ENCODE measurements at places on chromosomes 4 and X. TPM values are rescaled to one million over a fixed set of nuclear protein-coding genes. Genes with fewer than 3 reads are reported as not detected.

RAB41 gene
- polyA plus RNA-seq = not detected

SH3D19 gene
- 0.10 TPM for polyA plus RNA-seq

CDS1 gene
- polyA plus RNA-seq = not detected

MANBA gene
- polyA plus RNA-seq = 32.4 TPM

AKAP4 gene
- polyA plus RNA-seq = not detected

DGKK gene
- 0.05 TPM for polyA plus RNA-seq

PRRG3 gene
- not detected for polyA plus RNA-seq

SPON2 gene
- 8.6 TPM for polyA plus RNA-seq

MID2 gene
- 2.4 TPM for polyA plus RNA-seq

Data from IgD-negative memory B cell (primary cell).